EH (cell line): ENCODE measurements at places on chromosomes 5 and 9.

DNA sequence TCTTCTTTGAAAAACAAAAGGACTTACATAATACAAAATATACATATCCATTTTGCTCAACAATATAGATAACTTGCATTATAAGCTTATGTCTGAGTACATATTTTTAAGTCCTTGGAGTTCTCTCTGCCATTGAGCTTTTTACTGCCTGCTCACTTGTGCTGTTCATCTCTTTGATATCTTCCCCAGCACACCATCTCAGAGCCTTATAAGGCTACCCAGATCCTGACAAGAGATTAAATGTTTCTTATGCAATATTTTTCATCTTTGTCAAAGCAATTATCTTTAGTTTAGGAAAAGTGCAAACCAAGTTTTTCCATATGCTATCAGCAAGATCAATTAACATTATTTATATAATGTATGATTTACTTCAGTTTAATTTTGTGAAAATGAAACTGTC is 60.7 kb upstream of the ITGA1 start:
- peak; percentile 67 for DNase-seq

DNA sequence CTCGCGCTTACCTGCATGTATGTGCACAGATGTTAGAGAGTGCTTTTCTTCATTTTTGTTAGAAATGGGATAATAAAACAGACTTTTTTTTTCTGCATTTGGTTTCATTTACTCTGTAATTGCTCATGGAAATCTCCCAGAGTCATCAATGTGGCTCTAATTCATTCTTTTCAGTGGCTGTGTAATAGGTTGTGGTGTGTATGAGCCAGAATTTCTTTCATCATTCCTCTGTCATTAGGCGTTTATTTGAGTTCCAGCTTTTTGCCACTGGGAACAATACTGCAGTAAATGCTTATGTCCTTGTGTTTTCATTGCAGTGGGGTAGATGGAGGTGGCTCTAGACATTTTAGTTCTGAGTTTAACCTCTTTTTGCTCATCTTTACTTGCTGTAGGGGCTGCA is 118.9 kb downstream of the NXNL2 start:
- DNase-seq: peak; percentile 82

GRCh38 chr9:77125665-77126064 is 51.7 kb upstream of the VPS13A start:
- DNase-seq: no peak

DNA sequence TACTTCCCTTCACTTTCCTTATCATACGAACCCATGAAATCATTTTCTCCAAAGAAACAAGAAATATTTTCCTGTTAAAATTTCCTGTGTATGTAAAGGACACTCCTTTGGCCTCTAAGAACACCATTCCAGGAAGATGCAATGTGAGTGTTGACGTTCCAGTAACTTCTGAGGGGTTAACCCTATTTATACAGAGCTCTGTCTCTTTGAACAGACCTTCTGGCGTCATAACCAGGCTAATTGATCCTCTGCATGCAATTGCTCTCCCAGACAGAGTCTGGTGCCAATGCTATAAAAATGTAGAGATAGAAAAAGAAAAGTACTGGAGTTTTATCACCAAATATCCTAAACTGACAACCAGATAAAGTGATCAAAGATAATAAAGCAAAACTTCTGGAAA is 218.5 kb downstream of the TLE1 start:
- no peak for DNase-seq

DNA sequence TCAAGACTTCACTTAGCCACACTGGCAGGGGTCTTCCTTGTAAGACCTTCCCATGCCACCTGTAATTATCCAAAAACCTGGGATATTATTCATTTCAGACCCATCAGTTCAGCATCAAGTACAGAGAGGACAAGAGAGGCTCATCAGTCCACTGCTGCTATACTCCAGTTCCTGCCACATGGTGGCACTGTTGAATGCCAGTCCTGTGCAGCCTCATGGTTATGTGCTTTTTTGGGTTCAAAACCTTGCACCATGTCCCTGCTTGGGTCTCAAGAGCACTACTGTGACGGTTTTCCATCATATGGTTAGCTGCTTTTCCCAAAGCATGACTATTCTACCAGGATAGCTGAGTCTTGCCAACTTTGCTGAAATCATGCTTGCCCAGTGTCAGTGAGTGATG is 8.5 kb downstream of the PTGS1 start:
- no peak for DNase-seq

- no peak for DNase-seq
Measured at GRCh38 chr9:108104991-108105390, 615.4 kb upstream of the KLF4 start.

GRCh38 chr9:90309809-90310520 is 332.7 kb downstream of the DIRAS2 start:
- no peak for DNase-seq

DNA sequence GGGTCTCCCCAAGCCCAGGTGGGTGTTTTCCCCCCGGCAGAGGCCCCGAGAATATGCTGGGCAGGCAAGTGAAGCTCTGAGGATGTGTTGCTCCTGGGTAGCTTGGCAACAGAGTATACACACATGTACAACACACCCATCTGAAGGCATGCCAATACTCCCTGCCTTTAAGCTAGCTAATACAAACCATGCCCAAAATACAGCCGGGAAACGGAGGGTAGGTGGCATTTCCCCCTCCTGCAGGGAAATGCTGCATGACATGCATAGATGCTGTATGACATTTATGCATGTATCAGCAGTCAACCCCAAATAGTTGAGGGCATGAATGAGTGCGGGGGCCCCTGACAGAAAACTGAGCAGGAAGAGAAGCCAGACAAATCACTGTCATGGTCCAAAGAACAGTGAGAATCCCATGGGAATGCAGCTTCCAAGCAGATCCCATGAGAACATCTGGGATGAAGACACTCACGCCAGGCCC is 614.1 kb downstream of the EBF1 start:
- DNase-seq: peak; percentile 27

DNA sequence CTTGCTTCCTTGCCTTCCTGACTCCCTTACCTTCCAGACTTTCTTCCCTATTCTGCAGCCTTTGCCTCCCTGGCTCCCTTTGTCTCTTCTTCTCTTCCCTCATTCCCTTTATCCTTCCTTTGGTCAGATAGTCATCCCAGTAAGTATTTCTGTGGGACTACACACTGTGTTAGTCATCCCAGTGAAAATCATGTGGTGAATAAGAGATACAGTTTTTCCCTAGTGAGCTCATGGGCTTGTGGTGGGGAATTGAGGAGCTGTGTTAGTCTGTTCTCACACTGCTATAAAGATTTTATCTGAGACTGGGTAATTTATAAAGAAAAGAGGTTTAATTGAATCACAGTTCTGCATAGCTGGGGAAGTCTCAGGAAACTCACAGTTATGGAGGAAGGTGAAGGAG is 109.8 kb upstream of the EDIL3 start:
- peak; percentile 1 for DNase-seq

- peak; percentile 59 for DNase-seq
Measured at GRCh38 chr5:150464554-150465012, 15.0 kb upstream of the RPS14 start.

DNA sequence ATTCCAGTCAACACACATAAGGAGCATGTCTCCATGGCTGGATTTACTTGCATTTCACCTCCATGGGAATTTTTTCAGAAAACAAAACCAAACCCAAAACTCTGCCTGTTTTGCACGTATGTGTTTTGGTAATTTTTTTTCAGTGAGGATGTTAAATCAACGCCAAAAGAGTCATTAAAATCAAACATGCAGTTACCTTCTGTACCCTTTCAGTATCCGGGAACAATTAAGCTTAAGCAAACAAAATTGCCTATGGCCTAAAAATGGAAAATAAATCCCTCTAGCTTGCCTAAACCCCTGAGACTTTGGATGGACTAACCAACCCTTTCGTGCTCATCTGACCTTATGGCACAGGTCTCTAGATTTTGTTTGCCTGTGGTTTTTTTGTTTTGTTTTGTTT is 209.2 kb upstream of the KLF4 start:
- DNase-seq: no peak

DNA sequence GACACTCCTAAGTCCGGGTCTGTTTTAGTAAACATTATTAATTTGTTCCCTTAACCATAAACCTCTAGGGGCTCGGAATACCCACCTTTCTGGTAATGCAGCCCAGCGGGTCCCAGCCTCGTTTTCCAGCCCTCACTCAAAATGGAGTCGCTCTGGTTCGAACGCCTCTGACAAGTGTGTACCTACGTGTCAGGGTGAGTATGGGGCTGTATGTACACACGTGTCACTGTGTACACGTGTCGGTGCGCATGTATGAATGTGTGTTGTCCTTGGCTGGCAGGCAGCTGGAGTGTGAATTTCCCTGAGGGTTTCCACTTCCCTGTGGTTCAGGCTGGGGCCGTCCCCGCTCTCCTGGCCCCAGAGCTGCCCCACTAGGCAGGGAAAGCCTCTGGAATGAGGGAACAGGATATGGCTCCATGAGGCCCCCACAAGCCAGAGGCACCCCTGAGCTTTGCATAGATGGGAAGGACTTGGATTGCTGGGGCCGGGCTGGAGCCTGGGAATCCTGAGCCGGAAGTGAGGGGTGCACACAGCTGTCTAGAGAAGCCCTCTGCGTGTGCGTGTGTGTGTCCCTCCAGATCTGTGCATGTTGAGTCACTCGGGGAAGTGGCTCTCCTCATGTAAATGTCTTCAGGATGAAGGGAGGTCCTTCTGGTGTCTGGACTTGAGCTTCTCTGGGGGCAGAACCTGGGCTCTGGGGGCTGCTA is 160.8 kb upstream of the IER5L start:
- DNase-seq: peak; percentile 81

DNA sequence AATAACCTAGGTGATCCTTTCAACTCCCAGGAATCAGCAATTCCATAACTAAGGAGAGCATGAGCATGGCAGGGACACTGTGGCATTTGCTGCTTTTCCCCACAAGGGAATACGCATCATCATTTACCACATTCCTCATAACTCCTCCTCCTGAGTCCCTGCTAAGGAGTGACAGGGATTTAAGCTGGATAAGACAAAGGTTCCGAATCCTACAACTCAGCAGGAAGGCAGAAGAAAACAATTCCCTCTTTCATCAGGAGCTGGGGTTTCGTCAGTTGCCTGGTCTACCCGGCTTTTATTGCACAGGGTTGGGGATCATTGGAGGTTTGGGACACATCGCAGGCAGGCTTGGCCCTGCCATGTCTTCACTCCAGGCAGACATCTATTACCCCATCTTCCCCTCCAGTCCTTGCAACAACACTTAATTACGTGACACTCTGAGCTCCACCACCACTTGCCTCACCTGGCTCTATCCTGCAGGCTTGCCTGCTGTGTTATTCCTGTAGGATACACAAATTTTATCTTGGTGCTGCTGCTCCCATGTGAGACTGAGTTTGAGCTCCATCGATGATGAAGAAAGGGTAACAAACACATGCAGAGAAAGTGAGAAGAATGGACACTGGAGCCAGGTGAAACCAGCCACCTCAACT is 563.0 kb upstream of the KLF4 start:
- peak; percentile 52 for DNase-seq

DNA sequence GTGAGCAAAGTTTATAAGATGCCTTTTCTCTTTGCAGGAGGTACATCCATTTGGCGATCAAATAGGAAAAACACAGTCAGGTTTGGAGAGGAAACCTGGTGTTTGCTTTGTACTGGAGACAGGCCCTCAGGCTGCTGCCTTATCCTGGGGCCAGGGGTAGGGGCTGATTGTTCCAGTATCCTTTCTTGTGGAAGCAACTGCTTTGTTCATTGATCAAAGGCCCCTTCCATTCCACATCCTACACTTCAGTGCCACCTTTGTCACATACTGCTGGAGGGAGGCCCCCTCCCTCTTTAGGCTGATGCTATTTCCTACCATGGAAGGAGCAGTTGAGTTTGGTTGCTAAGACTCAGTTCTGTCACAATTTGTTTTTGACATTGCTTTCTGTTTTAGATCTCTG is 778.1 kb downstream of the TLR4 start:
- no peak for DNase-seq

DNA sequence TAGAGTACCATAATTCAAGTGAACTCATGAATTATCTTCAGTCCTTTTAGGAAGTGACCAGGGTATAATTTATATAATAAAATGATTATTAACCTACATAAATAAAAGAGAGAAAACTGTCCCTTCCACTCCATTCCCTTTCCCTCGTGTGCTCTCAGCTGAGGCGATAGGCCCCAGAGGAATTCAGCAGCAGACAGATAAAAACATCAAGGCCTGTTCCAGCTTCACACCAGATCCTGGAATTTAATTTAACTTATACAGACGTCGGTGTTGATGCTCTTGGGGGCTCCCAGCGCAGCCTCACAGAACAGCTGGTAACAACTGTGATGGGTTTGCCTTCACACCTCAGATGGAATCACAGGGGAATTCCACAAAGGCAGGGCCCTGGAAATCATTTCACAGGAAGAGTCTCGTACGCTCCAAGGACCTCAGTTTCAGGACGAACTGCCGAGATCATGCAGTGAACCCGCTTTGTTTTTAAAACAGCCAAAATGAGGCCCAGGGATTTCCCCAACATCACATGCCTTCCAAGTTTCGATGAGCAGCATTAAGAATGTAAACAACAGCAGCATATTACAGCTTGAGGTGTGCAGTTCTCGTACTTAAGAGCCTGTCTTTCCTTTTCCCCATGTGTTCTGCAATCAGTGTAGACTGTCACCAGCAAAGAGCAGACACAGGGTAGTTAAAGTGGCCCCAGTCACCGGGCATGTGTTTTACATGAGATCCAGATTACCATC is 73.6 kb upstream of the ALDH1B1 start:
- DNase-seq: peak; percentile 12

- DNase-seq: no peak
Measured at GRCh38 chr5:172156541-172156994, 31.5 kb downstream of the STK10 start.

DNA sequence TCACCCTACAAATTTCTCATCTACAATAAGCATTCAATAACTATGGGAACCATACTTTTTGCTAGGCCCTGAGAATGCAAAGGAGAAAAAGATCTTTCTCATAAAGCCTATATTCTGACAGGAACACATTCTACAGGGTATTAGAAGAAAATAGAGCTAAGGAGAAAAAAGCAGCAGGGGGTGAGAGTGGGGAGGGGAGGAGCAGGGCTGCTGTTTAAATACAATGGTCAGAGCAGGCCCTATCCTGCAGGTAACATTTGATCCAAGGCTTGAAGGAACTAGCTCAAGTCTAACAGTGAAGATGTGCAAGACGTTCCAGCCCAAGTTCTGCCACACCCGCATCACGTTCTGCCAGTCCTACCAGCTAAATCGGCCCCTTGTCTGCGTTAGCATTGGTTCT is 89.7 kb downstream of the ELAVL2 start:
- DNase-seq: no peak
